SW 1271 (cell line): ENCODE measurements at places on chromosomes 12 and 14.
A peak's percentile ranks its signal among the peaks of the same experiment; 100 is the strongest.

- DNase-seq: peak; percentile 18
These were observed 17.2 kb downstream of the ZFP36L1 start for GRCh38 chr14:68775614-68776126.

GRCh38 chr14:44291366-44291915 is 215.6 kb downstream of the FSCB start:
- no peak for DNase-seq

DNA sequence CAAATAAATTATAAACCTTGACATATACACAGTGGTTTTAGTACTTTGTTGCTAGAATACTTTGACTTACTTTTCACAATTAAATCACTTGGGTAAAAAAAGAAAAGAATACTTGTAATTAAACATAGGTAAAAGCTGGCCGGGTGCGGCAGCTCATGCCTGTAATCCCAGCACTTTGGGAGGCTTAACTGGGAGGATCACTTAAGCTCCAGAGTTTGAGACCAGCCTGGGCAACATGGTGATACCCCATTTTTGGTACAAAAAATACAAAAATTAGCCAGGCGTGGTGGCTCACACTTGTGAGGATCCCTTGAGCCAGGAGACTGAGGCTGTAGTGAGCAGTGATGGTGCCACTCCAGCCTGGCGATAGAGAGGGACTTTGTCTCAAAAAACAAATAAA is 7.8 kb downstream of the STX2 start:
- no peak for DNase-seq

DNA sequence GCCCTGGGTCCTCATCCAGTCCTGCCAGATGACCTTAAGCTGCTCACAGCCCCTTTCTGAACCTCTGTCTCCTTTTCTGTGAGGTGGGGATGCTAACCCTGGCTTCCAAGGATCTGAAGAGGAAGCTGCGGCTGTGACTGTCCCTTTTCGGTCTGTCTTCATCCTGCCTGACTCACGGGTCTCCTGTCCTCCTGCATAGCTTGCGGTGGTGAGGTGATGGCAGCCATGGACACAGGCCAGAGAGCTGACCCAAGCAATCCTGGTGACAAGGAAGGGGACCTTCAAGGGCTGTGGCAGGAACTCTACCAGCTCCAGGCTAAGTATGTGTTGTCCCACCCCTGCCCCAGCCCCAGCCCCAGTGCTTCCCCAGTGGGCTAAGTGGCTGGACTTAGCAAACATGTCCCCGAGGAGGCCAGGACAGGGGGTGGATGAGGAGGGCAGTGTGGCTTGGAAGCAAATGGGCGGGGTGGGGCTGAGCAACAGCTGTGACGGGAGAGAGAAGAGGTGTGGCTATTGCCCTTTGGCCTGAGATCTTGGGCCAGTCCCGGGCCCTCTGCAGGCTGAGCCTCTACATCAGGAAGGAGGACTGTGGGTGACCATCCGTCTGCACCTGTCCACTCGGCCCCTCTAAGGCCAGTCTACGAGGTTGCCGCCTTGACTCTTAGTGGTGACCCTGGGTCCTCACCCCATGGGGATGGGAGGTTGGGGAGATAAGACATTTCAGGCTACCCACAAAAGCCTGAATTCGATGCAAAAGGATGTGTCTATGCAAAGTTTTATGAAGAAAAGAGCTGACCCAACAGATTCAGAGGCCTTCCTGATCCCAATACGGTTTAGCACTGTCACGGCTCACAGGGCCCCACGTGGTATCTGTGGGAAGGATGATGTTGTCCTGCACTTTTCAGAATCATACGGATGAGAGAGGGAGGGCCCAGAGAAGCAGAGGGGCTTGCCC is 1.1 kb downstream of the CCDC197 start:
- no peak for DNase-seq

DNA sequence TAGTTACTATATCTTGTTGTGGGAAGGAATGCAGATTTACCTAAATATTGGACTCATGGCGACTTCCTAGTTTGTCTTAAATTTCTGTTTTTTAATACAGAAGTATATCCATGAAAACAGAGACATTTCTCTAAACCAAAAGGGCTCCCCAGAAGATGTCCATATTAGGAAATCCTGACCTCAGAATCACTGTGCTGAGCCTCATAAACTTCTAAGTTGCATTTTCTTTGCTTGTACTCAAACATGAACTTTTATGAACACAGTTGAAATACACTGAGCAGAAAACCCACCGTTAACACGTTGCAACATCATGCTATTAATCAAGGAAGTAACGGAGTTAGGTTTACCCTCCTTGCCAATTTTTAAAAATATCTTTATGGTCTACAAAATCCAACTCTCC is 42.9 kb upstream of the NR2C1 start:
- no peak for DNase-seq
